Cardiac septum (tissue), 1 donor: ENCODE measurements at places on chromosomes 7 and 10. TPM values are rescaled to one million over a fixed set of nuclear protein-coding genes. Genes with fewer than 3 reads are reported as not detected.

GRCh38 chr7:129792721-129793120 is 160.0 kb downstream of the UBE2H start:
- DNase-seq: no peak

- DNase-seq: no peak
Observed at GRCh38 chr10:3687510-3688081, 97.4 kb downstream of the KLF6 start.

GRCh38 chr7:93148144-93148543 is at the start of gene SAMD9L:
SAMD9L (minus strand) TSS chr7:93148385; CDS start chr7:93135971, 12,414 bp downstream.
- DNase-seq: no peak

- DNase-seq: peak; percentile 33
Observed at GRCh38 chr7:140262242-140262903, 85.6 kb upstream of the KDM7A start.

GRCh38 chr10:63636812-63637211 is 115.6 kb downstream of the REEP3 start:
- DNase-seq: no peak

DNA sequence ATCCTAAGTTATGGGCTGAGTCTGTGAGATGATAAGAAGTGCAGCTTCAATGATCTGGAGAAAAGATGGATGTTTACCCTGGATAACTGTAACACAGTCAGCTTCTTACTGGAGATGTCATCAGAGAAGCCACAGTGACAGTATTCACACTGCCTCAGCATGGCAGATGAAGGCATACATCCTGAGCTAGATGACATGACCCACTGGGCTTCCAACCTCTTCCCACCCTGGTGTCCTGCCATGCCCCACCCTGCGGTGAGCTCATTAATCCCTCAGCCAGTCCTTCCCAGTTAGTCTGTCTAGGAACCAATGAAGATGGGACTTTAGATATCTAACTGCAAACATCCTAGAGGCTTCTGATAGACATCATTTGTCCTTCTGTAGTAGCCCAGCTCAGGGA is 213.8 kb downstream of the TAX1BP1 start:
- no peak for DNase-seq

Gene CTAGE6
- not detected for total RNA-seq

Gene TRIM50
- total RNA-seq: not detected

DNA sequence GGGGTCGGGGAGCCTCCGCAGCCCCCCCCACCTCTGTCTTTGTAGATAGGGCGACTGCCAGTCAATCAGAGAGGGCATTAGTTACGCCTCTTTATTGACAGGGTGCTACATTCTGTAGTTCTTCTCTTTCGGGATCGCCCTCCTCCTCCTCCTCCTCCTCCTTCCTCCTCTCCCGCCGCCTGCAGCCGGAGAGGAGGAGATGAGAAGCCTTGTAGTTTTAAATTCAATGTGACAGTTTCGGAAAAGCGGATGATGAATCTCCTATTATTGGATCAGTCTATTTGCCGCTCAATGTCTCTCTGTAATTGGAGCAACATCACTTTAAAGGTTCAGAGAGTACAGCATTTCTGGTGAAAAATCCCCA is 587 bp upstream of the UNCX start:
- DNase-seq: no peak

- no peak for DNase-seq
Observed at GRCh38 chr10:683448-684071, 5.9 kb downstream of the DIP2C start.

Gene APBB1IP
- 2.5 TPM for total RNA-seq

DNA sequence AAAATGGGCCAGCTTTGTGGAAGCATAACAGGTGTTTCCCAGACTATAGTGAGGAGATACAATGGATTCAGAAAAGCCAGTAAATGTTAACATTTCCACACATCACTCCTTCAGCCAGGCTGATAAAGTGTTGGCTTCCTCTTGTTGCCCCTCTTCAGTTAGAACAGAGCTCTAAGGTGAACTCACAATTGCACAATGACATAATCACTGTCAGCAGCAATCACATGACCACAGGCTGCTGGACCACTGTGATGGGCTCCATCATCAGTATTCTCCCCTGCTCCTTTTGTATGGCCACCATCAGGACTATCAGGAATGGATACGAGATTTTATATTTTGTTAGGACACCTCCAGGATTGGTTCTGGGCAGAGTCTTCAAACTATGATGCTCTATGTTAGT is 849.4 kb upstream of the GHITM start:
- no peak for DNase-seq

DNA sequence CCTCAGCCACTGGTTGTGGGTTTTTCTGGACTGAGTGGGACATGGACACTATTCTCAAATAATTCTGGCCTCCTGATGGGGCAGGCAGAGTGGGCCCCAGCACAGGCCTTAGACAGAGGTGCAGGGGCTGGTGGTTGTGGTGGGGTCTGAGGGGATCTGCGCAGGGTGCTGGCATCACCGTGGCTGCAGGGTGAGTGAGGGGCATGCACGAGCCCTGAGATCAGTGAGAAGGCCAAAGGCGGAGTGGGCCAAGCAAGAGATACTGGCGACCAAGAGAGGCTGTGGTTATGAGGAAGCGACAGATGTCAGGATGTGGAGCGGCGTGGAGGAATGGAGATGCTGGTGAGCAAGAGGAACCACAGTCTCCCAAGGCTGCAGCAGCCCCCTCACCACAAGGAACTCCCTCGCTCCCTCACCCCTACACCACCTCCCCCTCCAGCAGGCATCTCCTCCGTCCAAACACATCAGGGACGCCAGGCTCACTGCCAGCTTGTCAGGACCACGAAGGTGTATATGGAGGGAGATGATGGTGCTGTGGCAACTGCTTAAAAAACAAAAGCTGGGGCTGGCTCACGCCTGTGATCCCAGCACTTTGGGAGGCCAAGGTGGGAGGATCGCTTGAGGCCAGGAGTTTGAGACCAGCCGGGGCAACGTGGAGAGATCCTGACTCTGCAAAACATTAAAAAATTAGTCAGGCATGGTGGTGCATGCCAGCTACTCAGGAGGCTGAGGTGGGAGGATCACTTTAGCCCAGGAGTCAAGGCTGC is 9.6 kb downstream of the PRF1 start:
- no peak for DNase-seq

DNA sequence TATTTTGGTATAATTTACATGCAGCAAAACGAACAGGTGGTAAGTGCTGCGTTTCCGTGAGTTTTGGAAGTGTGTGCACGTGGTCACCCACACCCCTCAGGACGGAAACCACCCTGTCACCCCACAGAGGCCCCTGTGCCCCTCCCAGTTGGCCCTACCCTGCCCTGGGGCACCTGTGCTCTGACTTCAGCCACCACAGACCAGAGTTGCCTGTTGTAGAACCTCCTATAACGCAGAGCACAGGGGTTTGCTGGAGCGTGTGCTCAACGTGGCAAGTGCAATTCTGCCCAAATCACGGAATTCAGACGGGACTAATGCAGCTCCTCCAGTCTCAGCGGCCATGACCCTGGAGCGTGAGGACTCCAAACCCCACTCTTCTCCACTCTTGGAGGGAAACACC is 9.6 kb upstream of the CFAP46 start:
- DNase-seq: peak; percentile 47
